NCI-H2227 treated with DMSO at 0.1 percent for 48 hours (cell line): ENCODE measurements at places on chromosomes 12 and 14.

DNA sequence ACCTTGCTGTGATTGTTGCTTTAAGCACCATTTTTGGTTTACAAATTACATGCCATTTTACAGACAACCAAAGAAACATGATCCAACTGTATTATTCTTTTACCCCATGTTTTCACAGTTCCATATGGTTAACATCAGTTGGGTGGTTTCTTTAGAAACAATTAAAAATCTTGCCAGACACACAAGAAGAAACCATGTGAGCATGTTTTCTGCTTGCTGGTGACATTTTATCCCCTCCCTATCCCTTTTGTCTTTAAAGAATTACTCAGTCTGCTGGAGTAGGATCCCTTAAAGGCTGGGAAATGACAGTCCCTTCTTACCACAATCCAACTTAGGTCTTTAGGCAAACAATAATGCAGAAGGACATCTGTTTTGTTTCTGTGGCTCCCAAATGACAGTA lies 121.8 kb upstream of the PLXNC1 start:
- no peak for DNase-seq

- DNase-seq, result no peak
These were observed 8.4 kb upstream of the EP400 start for GRCh38 chr12:131941116-131941986.

GRCh38 chr12:92034858-92035401 lies 110.7 kb downstream of the BTG1 start:
- peak; percentile 17 for DNase-seq

DNA sequence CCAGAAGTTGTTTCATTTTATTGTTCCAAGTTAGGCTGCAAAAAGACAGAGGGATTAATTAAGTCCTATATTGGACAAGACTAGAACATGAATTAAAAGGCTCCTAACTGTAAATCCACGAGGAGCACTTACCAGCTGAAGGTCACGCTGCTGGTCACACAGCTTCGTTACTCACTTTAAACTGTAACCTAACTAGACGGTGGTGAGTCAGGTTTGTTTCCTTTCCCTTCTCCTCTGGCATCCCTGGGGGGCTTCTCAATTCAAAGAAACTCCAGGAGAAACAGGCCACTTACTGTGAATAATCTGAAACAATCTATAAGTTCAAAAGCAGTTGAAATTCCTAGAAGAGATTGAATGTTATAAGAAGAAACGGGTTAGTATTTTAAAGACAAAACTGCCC lies 331.4 kb downstream of the BCAT1 start:
- no peak for DNase-seq

GRCh38 chr12:98402091-98402490 lies 113.3 kb upstream of the TMPO start:
- DNase-seq, result no peak

- no peak for DNase-seq
These were observed 57.4 kb downstream of the DAAM1 start for GRCh38 chr14:59245809-59246295.

DNA sequence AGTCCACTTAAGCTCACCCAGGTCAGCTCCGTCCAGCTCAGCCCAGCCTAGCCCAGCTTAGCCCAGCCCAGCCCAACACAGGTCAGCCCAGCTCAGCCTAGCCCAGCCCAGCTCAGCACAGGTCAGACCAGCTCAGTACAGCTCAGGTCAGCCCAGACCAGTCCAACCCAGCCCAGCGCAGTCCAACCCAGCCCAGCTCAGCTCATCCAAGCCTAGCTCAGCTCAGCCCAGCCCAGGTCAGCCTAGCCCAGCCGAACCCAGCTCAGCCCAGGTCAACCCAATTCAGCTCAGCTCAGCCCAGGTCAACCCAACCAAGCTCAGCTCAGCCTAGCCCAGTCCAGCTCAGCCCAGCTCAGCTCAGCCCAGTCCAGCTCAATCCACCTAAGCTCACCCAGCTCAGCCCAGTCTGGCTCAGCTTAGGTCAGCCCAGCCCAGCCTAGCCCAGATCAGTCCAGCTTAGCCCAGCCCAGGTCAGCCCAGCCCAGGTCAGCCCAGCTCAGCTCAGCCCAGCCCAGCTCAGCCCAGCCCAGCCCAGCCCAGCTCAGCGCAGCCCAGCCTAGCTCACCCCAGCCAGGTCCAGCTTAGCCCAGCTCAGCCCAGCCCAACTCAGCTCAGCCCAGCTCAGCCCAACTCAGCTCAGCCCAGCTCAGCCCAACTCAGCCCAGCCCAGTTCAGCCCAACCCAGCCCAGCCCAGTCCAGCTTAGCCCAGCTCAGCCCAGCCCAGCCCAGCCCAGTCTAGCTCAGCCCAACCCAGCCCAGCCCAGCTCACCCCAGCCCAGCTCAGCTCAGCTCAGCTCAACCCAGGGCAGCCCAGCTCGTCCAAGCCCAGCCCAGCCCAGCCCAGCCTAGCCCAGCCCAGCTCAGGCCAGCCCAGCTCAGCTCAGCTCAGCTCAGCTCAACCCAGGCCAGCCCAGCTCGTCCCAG lies 184.0 kb downstream of the TMEM121 start:
- no peak for DNase-seq

DNA sequence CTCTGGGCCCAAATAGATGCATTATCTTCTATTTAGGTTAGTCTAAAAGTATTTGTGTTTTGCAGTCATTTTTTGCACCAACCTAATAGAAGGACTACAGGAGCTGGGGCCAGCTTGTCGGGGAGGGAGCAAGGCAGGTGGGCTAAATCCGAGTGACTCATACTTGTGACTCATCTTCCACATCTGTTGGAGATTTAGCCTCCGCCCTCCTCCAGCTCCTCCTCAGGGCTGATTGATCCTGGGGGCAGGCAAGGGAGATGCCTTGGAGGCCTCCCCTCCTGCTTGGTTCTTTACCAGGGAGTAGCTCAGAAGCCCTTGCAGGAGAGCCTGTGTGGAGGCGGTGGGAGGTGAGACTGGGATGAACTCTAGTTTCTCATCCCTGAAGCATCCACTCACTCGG lies 27.9 kb downstream of the RHOF start:
- DNase-seq, result no peak

GRCh38 chr12:6264402-6265037 lies 46.0 kb upstream of the PLEKHG6 start:
- DNase-seq, result no peak

DNA sequence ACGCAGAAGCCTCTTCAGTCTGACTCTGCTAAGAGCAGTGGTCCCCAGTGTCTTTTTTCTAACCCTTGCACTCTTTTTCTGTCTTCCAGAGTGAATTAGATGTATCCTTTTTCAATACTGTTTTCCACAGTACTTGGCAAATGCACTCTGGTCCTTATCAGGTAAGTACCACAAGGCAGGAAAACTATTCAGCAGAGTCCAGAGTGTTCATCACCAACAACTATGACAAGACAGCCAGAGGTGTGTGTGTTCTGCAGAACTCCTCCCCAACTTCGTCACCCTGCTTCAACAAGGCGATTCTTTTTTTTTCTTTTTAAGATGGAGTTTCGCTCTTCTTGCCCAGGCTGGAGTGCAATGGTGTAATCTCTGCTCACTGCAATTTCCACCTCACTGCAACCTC lies 54.3 kb upstream of the STRN3 start:
- no peak for DNase-seq

DNA sequence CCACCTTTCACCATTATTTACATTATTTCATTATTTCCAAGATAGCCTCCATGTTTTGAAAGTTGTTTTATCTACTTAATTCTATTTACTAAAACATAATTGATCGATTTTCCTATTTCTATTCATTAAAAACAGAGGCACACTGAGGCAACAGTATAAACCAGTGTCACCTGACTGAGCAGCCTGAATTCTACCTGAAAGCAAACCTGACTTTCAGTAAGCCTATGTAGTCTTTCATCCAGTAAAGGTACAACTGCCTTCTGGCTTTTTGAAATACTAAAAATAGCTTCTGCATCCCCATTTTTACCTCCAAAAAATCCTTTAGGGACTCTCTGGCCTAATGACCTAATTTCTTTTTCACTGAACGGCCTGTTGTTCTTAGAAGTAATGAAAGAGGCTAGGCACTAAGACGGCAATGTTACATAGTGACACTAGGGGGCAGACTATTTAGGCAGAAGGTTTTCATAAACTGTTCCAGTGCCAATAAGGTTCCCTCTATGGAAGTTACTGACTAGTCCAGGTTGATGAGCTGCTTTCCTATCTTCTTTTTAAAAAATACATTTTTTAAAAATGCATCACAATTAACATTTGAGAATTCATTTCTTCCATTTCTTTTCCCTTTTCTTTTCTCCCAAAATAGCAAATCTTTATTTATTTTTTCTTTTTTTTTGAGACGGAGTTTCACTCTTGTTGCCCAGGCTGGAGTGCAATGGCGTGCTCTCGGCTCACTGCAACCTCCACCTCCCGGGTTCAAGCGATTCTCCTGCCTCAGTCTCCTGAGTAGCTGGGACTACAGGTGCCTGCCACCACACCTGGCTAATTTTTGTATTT lies 17.5 kb downstream of the ANAPC5 start:
- DNase-seq, result peak; percentile 82

DNA sequence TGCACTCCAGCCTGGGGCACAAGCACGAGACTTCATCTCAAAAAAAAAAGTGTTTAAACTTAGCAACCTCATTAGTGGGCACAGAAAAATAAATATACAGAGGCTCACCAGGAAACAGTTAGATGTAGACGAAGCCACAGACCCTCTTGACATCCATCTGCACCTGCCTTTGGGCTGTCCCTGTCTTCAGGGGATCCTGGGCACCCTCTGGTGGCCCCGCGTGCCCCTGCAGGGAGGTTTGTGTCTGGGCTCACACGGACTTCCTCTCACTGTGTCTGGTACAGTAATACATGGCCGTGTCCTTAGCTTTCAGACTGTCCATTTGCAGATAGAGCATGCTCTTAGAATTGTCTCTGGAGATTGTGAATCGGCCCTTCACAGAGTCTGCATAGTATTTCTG lies 916.5 kb downstream of the TMEM121 start:
- no peak for DNase-seq

DNA sequence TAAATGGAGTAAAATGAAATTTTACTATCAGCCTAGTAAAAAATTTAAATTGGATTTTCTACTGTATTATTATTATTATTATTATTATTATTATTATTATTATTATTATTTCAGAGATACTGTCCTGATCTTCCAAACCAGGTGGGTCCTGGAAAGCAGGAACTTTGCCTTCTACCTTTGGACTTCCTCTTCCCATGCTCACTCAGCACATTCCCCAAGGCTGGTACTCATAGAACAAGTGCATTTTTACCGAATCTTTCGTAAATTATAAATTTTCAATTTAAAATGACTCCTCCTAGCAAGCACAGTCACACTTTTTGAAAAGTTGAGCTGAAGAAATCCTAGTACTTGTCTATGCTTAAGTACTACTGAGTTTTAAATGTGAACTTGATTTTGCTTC lies 29.7 kb downstream of the BHLHE41 start:
- no peak for DNase-seq

GRCh38 chr12:126447346-126447745 lies 1382.1 kb downstream of the AACS start:
- DNase-seq, result no peak

DNA sequence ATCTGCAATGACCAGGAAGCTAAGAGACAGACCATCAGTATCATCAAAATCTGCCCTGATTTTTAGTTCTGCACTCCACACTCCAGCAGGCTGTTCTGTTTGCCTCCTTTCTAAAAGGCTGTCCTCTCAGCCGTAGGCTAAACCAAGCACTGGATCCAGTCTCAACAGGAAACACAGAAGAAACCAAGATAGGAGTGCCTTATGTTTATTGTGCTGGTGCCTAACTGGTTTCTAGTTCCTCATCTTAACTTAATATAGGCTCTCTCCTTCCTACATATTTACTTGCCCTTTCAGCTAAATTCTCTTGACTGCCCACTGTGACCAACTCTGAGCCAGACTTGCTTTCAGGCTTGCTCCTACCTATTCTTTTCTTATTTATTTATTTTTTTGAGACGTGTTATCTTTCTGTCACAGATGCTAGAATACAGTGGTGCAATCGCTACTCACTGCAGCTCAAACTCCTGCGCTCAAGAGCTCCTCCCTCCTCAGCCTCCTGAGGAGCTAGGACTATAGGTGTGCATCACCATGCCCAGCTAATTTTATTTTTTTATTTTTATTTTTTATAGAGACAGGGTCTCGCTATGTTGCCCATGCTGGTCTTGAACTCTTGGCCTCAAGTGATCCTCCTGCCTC lies 30.8 kb downstream of the GALNT4 start:
- DNase-seq, result no peak

DNA sequence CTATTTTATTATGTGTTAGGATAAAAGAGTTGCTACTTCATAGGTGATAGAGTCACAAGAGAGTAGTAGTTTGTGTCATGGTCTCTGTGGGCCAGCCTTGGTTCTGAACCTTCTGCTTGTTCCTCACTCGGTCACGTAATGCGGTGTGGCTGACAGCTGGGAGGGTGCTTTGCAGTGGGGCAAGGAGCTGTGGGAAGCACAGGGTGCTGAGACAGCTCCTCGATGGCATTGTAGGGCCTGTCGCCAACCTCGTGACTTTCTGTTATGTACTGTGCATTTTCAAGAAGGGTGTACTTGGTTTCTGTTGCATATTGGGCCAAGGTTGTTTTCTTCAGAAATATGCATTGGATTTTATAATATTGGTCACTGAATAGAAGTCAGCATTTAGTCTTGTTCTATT lies 61.3 kb upstream of the RD3L start:
- no peak for DNase-seq

DNA sequence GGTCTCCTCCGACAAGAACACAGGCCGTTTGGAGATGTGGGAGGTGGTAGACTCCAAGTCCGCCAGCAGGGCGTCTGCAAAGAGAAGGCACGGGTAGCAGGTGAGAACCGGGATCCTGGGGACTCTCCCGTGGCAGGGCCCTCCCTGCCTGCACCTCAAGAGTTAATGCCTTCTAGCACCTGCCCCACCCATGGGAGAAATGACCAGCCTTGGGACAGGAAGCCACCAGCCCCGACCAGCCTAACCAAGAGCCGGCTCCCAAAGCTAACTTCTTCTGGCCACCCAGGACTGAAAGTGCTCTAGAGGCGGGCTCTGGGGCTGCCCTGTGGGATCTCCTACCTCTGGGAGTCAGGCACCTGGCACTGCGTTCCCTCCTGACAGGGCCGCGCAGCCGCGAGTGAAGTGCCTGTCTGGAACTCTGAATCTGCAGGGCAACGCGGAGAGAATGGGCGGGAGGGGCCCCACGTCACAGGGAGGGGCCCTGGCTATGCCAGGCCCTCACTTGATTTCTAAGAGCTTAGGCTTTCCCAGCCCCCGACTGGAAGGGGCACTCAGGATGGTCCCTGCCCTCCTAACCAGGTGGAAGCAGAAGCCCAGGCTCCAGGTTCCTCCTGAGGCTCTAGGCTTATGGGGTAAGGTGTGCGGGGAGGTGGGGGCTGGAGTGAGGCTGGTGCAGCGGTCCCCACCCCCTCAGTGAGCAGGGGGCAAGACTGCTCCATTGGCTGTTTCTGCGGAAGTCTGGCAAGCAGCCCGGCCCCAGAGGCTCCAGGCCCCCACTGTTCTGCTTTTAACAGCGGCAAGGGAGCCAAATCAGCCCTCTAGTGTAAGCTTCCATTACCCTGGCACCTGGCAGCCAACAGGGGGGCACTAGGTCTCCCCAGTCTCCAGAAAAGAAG lies 23.6 kb upstream of the RPLP0 start:
- DNase-seq, result peak; percentile 65

DNA sequence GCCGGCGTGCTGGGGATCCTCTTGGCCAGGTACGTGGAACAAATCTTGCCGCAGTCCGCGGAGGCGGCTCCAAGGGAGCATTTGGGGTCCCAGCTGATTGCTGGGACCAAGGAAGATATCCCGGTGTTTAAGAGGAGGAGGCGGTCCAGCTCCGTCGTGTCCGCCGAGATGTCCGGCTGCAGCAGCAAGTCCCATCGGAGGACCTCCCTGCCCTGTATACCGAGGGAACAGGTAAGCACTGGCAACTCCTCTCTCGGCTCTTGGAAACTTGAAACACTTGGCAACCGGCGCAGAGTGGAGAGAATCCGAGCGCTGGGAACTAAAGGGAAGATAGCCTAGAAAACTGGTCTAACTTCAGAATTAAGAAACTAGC lies 1.7 kb downstream of the PDE3A start:
- DNase-seq, result no peak
